ENCODE measurements at places on chromosomes 2 and 18.

GRCh38 chr2:191249156-191249813 lies 4.1 kb downstream of the MYO1B start:
- no peak for DNase-seq

- no peak for DNase-seq
These were observed 110.8 kb downstream of the AFF3 start for GRCh38 chr2:100031604-100032003.

GRCh38 chr2:42830922-42831574 lies 38.7 kb upstream of the HAAO start:
- DNase-seq = no peak

DNA sequence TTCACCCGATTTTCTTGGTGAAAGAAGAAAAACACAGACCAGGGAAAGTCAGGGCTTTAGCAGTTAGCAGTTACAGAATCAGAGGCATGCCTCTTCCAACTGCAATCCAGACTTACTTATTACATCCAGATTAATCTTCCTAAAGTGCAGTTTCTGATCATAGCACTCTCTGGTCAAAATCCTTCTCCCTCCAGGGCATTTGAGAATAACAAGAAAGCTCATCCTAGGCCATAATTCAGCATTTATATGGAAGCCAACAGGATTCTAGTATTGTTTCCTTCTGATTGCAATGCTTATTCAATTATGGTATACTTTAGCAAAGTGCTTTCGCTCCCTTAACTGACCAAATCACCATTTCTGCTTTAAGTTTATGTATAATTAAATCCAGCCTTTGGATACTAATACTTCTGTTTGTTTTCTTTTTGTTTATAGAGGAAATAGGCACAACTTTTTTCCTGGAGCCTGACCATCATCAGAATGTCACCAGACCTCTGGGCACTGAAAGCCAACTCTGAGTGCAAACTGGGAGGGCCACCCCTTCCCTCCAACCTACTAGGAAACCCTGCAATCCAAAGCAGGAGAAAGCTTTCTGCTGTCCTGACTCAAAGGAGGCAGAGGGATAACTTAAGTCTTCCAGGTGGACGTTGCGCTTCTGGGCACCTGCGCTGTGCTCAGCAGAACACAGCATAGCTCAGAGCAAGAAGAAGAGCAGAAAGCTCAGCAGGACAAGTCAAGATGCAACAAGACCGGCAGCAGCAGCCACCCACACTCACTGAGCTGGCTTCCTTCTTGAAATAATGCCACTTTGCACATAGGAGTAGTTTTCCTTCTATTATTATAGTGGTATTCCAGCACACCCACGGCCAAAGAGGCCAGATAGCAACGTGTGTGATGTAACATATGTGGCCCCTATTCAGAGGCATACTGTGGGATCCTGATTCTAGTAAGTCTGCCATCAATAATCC lies 99.3 kb downstream of the STK39 start:
- no peak for DNase-seq

GRCh38 chr2:157477919-157478318 lies 34.0 kb upstream of the CYTIP start:
- no peak for DNase-seq

DNA sequence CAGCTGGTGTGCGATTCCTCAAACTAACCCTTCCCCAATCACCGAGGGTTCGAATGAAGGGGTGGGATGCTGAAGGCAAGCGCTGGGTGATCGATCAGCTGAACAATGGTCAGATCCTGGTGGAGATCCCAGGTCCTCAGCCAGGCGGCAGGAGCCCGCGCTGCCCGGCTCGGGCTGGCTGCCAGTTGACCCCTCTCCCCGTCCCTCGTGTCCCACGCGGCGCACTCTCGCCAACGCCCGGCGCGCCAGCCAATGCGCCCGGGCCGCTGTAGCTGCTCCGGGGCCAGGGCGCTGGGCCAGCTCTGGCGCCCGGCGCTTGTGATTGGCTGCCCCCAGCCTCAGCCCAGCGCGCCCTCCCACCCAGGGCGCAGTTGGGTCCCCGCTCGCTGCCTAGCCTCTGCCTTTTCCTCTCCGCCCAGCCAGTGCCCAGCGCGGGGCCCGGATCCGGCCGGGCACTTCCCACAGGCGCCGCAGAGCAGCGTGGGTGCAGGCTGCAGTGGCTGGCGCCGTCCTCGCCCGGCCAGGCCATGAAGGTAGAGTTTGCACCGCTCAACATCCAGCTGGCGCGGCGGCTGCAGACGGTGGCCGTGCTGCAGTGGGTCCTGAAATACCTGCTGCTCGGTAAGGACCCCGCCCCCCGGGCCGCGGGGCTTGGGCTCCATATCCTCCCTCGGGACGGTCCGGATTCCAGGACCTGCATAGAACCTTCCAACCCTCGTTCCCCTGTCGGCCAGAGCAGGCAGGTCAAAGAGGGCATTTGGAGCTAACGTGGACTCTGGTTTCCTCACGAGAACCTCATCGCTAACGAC lies at the start of gene MOGAT1:
MOGAT1 (plus strand) TSS at position 400 of the 809 bp plus-strand sequence; CDS start at position 528, 128 bp downstream.
- no peak for DNase-seq

- DNase-seq = peak; percentile 22
These were observed 76.2 kb upstream of the STK39 start for GRCh38 chr2:168323529-168324021.

GRCh38 chr2:75865702-75866101 lies 155.0 kb upstream of the GCFC2 start:
- no peak for DNase-seq
